ENCODE measurements at places on chromosomes 1 and 21. TPM values are rescaled to one million over a fixed set of nuclear protein-coding genes. Genes with fewer than 3 reads are reported as not detected.

ZSCAN20 gene
- 6.9 TPM for total RNA-seq

FCN3 gene
- not detected for total RNA-seq

- H3K27ac ChIP-seq: no peak overlapping the region
- H3K27me3 ChIP-seq: peaks cover 3% of the 10 kb centered on the region
- no peaks in the 10 kb centered on the region for H3K36me3 ChIP-seq
- no peak for DNase-seq
- no peak overlapping the region for H3K4me3 ChIP-seq
These were observed 24.7 kb upstream of the STUM start for GRCh38 chr1:226523646-226524406.

DNA sequence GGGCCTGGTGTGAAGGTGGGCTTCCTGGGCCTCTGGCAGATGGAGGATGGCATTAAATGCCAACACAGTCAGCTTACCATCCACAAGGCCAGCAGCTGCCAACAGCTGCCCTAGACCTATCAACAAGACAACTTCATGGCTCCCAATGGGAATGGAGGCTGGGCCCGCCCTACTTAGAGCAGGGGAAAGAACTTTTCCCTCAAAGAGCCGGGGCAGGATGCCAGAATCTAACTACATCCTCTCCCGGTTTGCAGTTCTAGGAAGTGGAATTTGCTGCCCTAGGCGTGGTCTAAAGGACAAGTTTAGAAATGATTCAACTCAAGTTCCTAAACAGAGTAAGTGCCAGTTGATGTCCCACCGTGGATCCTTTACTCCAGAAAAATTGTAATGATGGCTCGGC is 13.1 kb downstream of the ICMT start:
- H3K27ac ChIP-seq: no peak overlapping the region
- DNase-seq: no peak
- H3K4me3 ChIP-seq: no peak overlapping the region

TSHB gene
- total RNA-seq: not detected

GJA4 gene
- total RNA-seq: not detected

- no peak overlapping the region for H3K27ac ChIP-seq
- DNase-seq: no peak
- H3K36me3 ChIP-seq: peaks cover 7% of the 10 kb centered on the region
- H3K27me3 ChIP-seq: no peaks in the 10 kb centered on the region
- no peak overlapping the region for H3K4me3 ChIP-seq
- H3K4me1 ChIP-seq: no peaks in the 10 kb centered on the region
These were observed 74.4 kb upstream of the SDC3 start for GRCh38 chr1:30982937-30983336.

- no peak overlapping the region for H3K27ac ChIP-seq
- H3K36me3 ChIP-seq: no peaks in the 10 kb centered on the region
- no peak for DNase-seq
These were observed 176.8 kb upstream of the PDE4B start for GRCh38 chr1:65615859-65616258.

All from Panc1 (cell line).